ENCODE measurements at places on chromosomes 16 and 17.

DNA sequence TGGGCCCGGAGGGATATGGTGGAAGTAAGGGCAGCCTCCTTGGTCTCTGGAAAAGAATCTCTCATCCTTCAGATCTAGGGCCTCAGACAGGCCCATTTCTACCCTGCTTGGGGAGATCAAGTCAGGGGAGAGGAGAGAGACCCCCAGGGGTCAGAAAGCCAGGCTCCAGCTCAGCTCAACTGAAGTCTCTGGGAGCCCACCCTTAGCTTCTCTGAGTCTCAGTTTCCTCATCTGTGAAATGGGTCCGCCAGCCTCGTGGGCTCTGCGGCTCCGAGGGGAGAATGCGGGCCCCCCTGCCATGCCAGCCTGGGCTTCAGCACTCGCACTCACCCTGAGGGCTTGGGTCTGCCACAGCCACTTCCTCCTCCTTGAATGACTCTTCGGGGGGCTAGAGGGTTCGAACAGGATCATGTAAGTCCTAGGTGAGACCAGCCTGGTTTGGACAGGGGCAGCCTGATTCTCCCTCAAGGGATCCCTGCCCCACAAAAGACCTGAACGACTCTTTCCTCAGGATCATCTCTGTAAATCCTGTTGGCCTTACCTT, 6.7 kb downstream of the CNGB1 start:
- no peak for DNase-seq

GRCh38 chr16:87322833-87323726, 5.9 kb upstream of the C16orf95 start:
- no peak for DNase-seq

GRCh38 chr16:6499413-6499812, 833.2 kb upstream of the RBFOX1 start:
- DNase-seq = no peak

- DNase-seq = no peak
Observed at GRCh38 chr16:53792161-53792951, 88.4 kb downstream of the FTO start.

DNA sequence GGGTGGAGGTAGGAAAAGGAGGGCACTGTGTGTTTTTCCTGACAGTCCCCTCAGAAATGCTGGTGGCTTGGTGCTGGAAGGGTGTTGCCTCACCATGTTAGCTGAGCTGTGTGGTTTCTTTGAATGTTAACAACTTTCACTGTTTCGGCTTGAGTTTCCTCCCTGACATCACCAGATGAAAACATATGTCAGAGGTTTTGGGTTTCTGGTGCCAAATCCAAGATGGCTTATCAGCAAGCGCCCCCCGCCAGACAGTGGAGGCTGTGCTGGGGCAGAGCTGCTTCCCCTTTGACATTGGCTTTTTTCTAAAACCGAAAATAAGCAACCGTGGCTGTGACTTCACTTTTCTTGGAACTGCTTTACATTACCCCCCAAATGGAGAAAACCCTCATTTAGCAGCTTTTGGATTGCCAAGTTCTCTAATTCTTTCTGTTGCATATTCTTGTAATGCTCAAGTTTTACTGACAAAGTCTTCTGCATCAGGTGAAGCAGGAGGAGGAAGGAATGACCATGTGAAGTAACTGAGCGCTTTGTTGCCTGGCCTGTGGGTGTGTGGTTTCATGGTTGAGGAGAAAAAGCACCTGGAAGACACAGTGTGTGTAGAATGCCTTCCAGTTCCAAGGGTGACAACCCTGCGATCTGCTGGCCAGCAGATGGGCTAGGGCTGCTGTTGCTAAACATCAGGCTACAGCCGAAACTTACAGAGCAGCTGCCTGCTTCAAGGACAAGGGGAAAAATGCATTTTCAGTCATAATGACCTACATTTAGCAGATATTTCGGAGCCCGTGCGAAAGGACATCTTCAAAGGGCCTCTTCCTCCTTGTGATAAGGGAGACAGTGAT, 9.7 kb downstream of the RMI2 start:
- DNase-seq = peak; percentile 54

DNA sequence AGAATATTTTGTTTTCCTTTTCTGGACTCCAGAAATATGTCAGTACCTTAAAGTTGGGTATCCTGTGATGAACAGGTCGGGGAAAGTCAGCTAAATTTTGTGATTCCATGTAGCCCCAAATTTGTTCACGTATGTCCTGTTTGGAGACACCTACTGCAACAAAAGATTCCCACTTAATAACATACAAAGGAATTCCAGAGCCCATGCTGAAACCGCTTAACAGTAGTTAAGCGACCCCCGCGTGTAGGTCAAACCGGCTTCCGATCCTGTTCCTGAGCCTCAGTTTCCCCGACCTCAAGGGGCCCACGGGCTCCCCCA, 477 bp downstream of the MTHFSD start:
- DNase-seq = no peak

DNA sequence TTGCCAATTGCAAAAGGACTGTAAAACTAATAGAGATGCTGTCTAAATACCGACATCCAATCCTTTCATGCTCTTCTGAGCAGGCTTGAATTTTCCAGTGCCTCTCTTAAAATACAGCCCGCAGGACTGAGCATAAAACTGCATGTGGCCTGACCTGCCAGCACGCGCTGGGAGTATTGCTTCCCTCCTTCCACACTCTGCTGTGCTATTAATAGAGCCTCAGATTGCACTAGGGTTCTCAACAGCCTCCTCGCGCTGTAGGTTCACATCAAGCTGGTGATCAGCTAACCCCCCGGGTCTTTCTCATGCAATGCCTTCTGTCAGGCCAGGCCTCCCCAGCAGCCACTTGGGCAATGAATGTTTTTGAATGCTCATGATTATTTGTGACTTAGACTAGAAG, 14.2 kb upstream of the MSI2 start:
- DNase-seq = no peak

- no peak for DNase-seq
Observed at GRCh38 chr16:76278086-76278485, 885 bp downstream of the CNTNAP4 start.

GRCh38 chr16:27264151-27264550, 4.4 kb downstream of the NSMCE1 start:
- DNase-seq = no peak

GRCh38 chr17:75110234-75110937, 617 bp downstream of the ARMC7 start:
- DNase-seq = no peak

GRCh38 chr16:12829096-12829888, 25.6 kb upstream of the CPPED1 start:
- DNase-seq = no peak

GRCh38 chr16:424033-424622, 1.3 kb upstream of the RAB11FIP3 start:
- DNase-seq = peak; percentile 94

DNA sequence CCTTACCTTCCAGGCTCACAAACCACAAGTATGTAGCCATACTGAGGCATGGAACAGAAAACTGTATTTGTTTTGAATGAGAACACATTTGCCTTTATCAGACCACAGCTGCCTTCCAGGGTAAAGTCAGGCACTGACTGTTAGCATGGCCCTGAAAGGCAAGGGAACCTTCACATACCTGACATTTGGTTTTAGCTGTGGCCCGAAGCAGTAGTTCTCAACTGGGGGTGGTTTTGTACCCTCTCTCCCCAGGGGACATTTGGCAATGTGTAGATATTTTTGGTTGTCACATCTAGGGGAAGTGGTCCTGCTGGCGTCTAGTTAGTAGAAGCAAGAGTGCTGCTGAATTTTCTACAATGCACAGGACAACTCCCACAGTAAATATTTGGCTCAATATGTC, 9.2 kb downstream of the HERPUD1 start:
- DNase-seq = no peak

- DNase-seq = peak; percentile 92
Observed at GRCh38 chr16:87062569-87063442, 254.4 kb downstream of the C16orf95 start.

DNA sequence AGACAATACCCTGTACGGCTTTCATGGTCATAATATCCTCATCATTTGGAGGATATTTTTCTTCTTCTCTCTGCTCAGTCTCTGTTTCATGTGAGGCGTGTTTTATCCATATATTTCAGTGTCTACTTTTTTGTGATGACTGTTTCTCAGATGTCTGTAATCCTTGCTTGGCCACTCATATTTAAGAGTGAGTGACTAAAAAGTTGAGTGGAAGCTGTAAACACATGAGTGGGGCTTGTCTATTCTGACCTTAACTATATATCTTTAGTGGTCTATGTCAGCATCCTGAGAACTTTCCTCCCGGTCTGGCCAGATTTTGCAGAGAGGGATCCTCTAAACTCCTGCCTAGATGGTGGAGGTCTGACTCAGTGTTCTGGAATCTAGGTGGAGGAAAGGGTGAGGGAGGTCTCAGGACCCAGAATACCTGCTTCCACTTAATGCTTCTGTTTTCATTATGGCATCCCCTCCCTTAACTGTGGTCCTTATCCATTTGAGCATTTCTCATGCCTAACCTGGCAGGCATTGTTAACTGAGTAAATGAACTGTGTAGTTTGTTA, 6.0 kb downstream of the DDX19B start:
- no peak for DNase-seq

DNA sequence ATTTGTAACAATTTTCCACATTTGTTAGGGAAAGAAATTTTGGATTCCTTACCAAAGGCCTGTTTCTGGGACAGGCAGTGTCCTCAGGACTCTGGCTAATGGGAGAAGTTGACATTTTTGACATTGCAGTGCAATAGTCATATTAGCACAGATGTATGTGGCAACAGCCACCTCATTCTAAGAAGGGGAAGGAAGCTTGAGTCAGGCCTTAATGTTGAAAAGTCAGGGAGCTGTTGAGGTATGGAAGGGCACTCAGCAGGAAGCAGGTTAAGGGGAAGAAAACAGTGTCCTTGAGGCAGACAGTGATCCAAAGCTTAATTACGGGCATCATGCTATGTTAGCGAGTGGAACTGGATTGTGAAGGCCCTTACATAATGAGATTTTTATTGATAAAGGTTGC, 20.9 kb downstream of the AKTIP start:
- no peak for DNase-seq

Data from AG08396 (cell line).